Activated naive CD4-positive, alpha-beta T cell treated with anti-CD3 and anti-CD28 coated beads, Interleukin-2, amount 50 U/mL, for 72 hours (primary cell): ENCODE measurements at places on chromosomes 2 and 18. TPM values are rescaled to one million over a fixed set of nuclear protein-coding genes. Genes with fewer than 3 reads are reported as not detected.

Gene SNORC
- 3.6 TPM for total RNA-seq

Gene NAT8
- not detected for total RNA-seq

Gene GPR45
- total RNA-seq: not detected

Gene STARD6
- total RNA-seq: not detected

Gene OR6B2
- not detected for total RNA-seq

Gene IL18R1
- total RNA-seq: 28.3 TPM

Gene LDLRAD4
- total RNA-seq: 18.4 TPM

Gene CXCR1
- total RNA-seq: not detected

Gene HNRNPA3
- 259 TPM for total RNA-seq

Gene TNS1
- 5.1 TPM for total RNA-seq

Gene CERS6
- 15.0 TPM for total RNA-seq

Gene ACMSD
- not detected for total RNA-seq

Gene ATP8B1
- total RNA-seq: not detected

Gene KCNG2
- not detected for total RNA-seq

Gene ATOH8
- total RNA-seq: not detected

Gene ALKAL2
- total RNA-seq: 0.95 TPM

Gene RAMP1
- total RNA-seq: 0.47 TPM

Gene GREB1
- 0.91 TPM for total RNA-seq

Gene INHA
- not detected for total RNA-seq

Gene LYPD6
- total RNA-seq: not detected

Gene CNRIP1
- not detected for total RNA-seq

Gene TUBA4B
- not detected for total RNA-seq

Gene FEV
- total RNA-seq: not detected

Gene RBKS
- total RNA-seq: 1.5 TPM

Gene DNAH7
- not detected for total RNA-seq

Gene NCL
- 901 TPM for total RNA-seq
